ENCODE measurements at places on chromosomes 4 and X.
A peak's percentile ranks its signal among the peaks of the same experiment; 100 is the strongest.

GRCh38 chrX:137052643-137053235 lies 18.9 kb upstream of the GPR101 start:
- peak; percentile 39 for DNase-seq

GRCh38 chrX:1380672-1381233 lies 11.2 kb downstream of the SLC25A6 start:
- no peak for DNase-seq

DNA sequence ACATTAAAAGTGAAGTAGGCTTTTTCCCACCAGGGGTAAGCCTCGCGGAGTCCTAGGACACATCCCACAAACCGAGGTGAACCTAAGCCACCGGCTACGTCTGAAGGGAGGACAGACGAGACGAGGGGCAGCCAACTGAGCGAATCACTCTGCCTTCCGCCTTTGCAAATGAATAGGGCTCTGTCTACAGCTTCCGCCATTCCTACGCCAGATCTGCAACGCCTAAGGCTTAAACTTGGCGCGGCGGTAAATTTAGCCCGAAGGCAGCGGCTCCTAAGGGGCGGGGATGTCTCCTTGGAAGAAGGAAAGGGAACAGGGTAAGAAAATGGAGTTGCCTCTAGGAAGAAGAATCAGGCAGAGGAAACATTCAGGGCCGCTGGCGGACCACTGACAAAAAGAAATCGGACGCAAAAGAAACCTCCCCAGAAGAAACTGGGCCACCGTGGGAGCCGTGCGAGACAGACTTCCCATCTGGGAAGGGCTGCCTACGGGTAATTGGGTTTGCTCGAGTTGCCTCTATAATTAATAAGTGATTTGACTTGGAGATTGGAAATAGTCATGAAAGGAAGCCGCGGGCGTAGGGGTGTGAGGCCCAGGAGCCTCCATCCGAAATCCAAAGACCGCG lies 90.5 kb downstream of the BCOR start:
- no peak for DNase-seq

DNA sequence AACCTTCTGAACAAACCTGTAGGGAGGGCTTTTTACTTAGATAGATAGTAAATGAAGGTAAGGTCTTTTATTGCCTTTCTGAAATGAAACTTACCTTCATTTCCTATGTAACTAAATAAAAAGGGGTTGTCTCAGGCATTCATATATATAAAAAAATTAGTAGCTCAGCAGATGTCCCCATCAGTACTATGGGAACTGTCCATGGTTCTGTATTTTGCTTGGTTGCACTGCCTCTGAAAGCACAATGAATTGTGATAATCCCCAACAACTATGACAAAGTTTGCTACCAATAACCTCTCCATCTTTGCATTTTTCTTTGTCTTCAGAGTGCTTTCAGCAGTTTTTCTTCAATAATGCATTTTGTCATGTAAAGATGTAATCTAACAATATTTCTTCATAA lies 222.4 kb downstream of the SLIT2 start:
- no peak for DNase-seq

- no peak for DNase-seq
Observed at GRCh38 chr4:60034361-60034760, 1165.8 kb upstream of the ADGRL3 start.

- DNase-seq: no peak
Observed at GRCh38 chrX:134646691-134647090, 11.6 kb downstream of the PLAC1 start.

Data from activated naive CD4-positive, alpha-beta T cell treated with Interleukin-2 at 50 U/mL for 16 hours (primary cell).